WTC11 (cell line): ENCODE measurements at places on chromosomes 2 and 18.

DNA sequence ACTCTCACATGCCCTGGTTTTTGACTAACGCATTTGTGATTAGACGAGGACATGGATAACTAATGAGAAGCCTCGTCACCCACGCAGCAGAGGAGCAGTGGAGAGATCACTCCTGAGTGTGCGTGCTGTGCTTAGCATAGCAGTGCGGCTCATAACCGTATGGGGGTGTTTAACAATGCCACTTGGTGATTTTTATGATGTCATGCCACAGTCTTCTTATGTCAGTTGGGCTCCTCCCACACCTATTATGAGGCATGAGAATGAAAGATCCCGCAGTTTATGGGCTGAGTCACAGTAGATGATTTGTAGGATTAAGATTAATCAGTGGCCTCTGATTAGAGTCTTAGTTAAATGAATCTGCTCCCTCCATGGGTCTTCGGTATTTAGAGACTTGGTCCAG, 2.5 kb upstream of the SMIM21 start:
- DNase-seq = no peak

DNA sequence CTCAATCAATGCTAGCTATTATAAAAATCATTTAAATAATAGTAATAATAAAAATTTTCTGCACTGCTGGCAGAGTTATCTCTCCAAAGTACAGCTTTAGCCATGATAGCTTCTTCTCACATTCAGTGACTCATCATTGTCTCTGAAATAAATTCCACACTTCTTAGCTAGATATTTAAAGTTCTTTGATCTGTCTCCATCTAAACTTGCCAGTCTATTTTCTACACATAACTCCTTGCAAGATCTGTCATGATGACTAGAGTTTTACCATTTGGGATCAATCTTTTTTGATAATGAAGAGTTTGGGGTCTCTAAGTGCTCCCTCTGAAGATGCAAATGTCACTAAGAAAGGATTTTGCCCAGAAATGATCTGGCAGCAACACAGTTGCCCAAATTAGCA, 155.4 kb upstream of the LHCGR start:
- DNase-seq = no peak

DNA sequence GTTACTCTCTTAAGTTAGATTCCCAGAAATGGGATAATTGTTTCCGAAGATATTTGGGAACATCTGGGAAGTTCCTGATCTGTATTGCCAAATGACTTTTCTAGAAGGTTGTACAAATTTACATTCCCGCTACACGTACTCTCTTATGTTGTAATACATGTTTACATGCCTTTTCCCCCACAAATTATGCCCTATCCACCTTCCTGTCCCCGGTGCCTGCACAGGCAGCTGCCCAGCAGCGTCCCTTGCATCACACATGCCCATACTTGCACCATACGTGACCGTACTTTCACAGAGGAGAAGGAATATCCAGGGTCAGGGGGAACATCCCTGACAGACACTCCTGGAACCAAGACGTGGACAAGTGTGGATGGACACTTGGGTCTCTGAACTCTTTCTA, 24.2 kb upstream of the KLF11 start:
- DNase-seq = no peak

GRCh38 chr18:6427286-6427685, 12.6 kb upstream of the L3MBTL4 start:
- DNase-seq = no peak

GRCh38 chr2:3126171-3126910, 251.3 kb downstream of the EIPR1 start:
- DNase-seq = no peak

- no peak for DNase-seq
These were observed 133.9 kb downstream of the MTCL1 start for GRCh38 chr18:8839281-8839680.

DNA sequence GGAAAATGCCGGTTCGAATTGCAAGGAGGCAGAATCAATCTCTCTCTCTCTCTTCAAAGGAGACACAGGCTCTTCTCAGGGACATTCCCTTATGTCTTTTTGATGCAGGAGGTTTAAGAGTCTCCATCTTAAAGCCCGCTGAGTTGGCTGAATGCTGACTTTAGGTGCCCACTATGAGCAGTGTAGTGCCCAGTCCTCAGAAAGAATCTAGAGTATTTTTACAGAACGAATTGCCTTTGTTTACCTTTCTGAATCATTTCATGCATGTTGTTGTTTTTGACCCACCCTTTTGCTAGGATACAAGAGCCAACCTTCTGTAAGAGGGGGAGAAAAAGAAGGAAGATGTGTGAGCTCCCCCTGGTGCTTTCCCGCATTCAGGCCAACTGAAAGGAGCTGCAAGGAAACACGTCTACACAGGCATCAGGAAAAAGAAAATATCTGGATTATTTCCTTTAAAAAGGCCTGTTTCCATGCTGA, 193.5 kb upstream of the TCF4 start:
- peak; percentile 70 for DNase-seq

DNA sequence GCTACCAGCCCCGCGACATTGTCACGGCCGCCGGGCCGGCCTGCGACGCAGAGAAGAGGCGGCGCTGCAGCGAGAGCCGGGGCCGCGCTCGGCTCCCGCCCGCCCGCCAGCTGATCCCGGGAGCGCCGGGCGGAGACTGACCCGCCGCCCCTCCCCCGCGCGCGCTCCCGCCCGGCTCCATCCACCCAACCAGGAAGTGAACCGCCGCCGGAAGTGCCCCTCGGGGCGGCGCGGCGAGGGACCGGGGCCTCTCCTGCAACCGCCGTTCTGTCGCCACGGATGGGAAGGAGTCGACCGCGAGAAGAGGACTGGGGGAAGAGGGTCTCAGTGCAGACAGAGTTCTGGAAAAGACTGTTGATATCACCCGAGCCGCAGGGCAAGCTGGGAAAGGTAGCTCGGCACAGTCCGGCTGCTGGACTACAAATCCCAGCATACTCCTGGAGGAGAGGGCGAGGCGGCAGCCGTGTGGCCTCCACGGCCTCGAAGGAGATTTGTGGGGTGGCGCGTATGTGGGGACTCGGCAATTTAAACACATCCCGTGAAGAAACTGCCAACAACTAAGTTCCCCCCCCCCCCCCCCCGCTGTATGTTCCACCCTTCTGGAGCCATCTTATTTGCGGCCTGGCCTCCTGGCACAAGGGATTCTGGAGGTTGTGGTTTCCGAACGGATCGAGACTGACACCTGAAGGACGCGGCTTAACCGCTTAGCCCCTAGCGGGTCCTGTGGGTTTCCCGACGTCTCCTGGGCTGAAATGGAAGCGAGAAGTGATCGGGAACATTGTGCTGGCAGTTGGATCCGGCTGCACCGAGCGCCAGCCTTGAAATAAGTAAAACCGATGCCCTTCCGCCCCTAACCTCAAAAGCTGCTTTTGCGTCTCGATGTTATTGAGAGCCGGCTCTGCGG, at the start of gene AAK1:
TSS of gene AAK1 (minus strand) at position 138 of the 904 bp plus-strand sequence. CDS start 699 bp downstream, outside the sequence.
- DNase-seq = peak; percentile 81

DNA sequence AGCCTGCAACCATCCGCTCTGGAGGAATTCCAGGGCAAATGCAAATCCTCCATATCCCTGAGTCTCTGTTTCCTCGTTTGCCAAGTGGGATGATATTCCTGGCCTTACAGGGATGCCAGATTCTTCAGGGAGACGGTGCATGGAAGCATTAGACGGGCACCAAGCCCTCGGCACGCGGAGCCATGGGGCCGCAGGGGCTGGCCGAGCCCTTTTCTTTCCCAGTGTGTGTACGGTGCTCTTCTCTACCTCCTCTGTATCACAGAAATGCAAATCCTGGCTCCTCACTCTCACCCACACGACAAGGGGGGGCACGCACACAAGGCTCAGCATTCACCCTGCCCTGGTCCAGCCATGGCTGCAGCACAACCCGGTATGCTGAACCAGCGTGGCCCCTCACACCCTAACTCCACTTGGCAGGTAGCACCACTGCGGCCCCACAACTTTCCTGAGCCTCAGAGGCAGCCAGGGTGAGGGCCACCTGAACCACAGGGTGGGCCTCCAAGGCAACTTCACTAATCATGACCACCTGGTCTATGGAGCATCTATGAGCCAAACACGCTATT, 64.1 kb upstream of the SALL3 start:
- DNase-seq = no peak

DNA sequence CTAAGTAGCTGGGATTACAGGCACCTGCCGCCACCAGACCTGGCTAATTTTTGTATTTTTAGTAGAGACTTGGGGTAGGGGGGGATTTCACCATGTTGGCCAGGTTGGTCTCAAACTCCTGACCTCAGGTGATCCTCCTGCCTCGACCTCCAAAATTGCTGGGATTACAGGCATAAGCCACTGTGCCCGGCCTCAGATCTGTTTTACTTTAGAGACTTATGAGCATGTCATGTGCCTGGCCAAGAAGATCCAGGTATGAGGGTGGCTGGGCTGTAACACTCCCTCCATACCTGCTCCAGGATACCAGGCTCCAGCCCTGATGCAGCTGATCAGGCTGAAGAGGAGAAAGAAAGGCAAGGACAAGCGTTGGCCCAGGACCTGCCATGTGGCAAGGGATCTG, 125.0 kb downstream of the LPIN1 start:
- no peak for DNase-seq

DNA sequence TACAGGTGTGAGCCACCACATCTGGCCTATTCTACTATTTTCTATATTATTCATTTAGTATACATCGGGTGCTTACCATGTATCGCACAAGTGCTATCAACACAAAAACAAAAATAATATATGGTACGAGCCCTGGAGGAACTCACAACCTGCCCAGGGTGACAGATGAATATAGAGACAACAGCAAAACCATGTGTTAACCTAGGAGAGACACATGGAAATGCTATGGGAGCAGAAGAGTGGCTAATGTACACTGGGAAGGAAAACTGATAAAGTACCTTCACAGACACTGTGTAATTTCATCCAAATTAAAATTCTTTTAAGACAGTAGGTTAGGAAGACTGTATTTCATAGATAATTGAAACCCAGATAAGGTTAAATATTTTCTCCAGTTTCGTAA, 3.9 kb downstream of the SF3B6 start:
- DNase-seq = no peak

DNA sequence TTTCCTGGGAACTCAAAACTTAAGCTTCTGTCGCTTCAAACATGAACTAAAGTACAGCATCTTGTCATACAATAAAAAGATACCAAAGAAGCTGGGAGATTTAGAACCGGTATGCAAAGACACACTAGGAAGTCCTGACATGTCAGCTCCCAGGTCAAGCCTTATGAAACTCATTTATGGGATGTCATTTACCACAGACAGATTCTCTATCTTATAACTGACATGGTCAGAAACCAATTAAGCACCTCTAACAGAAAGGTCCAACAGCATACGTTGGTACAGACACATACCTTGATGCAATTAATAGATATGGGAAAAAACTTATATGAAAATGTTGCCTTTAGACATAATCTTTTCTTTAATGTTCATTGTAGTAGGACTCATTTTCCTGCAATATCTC, 169.0 kb downstream of the SRBD1 start:
- DNase-seq = no peak

- no peak for DNase-seq
These were observed 10.6 kb downstream of the MFSD6 start for GRCh38 chr2:190418727-190419126.

DNA sequence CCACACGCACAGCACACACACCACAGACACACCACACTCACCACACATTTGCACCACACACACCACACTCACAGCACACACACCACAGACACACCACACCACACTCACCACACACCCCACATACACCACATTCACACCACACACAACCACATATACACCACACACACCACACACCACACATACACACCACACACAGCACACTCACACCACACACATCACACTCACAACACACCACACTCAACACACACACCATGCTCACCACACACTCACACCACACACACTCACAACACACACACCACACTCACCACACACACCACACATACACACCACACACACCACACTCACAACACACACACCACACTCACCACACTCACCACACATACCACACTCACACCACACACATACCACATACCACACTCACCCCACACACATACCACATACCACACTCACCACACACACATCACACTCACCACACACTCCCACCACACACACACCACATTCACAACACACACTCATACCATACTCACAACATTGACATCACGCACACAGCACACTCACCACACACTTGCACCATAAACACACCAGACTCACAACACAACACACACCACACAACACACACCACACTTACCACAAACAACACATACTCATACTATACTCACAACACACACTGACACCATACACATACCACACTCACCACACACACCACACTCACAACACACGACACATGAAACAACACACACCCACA, 60.0 kb downstream of the SDC1 start:
- DNase-seq = no peak

- no peak for DNase-seq
These were observed 73.8 kb downstream of the HDAC4 start for GRCh38 chr2:239326831-239327535.
